Ureter (tissue), 1 donor: ENCODE measurements at places on chromosomes 12 and 14.

DNA sequence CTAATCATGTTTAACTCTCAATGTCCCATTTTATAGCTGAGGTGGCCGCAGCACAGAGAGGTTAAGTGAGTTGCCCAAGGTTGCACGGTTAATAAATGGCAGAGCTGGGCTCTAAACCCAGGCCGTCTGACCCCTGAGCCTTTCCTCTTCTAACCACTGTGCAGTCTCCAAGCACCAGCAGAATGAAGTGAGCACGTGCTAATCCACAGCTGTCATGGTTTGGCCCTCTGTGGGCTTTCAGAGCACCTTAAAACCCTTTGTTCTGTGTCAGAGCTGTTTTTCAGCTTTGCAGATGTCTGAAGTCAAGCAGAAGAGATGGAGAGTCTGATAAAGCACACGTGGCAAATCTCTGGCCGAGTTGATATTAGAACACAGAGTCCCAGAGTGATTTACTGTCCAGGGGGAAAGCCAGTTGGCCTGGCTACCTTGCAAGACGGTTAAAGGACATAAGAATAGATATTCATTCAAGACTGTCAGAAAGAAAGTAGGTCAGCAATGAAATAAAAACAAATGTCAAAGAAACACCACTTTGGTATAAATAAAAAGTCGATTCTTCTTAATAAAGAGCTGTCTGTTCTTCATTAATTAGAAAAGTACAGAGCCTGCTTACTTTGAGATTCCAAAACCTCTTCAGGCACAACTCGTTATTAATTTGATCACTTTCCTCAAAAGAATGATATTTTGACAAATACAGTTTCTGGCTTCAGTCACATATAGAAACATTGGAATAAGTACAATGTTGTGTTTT lies 107.3 kb downstream of the CRADD start:
- peak; percentile 68 for DNase-seq

GRCh38 chr14:99632410-99633035 lies 12.4 kb upstream of the HHIPL1 start:
- no peak for DNase-seq

- no peak for DNase-seq
Measured at GRCh38 chr12:56633468-56634241, 3.5 kb upstream of the BAZ2A start.

DNA sequence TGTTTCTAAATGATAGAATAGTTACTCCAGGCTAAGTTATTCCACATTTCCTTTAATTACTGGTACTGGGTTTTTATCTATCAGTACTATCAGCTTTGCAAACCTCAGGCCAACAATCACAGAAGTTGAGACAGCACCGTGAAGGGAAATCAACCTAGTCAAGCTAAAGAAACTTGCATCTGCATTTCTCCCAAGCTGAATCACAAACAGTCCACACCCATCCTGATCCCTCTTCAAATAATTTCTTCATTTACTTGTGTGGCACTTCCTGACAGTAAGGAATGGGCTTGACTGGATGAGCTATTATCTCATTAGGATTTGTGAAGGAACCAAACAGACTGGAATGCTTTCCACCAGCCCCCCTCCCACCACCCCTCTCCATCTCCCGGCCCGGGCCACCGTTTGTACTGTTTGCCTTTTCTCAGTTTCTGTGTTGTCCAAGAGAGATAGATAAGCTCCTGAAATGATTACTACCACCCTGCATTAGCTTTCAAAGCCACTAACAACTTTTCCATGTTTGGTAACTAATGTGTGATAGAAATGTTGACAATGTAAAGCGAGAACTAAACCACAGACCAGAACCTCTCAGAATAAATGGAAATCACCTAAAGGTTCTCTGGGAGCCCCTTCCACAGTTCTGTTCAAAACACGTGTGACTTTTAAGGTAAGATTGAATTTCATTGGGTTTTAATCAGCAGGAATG lies 236.3 kb downstream of the SLC25A21 start:
- DNase-seq = no peak

DNA sequence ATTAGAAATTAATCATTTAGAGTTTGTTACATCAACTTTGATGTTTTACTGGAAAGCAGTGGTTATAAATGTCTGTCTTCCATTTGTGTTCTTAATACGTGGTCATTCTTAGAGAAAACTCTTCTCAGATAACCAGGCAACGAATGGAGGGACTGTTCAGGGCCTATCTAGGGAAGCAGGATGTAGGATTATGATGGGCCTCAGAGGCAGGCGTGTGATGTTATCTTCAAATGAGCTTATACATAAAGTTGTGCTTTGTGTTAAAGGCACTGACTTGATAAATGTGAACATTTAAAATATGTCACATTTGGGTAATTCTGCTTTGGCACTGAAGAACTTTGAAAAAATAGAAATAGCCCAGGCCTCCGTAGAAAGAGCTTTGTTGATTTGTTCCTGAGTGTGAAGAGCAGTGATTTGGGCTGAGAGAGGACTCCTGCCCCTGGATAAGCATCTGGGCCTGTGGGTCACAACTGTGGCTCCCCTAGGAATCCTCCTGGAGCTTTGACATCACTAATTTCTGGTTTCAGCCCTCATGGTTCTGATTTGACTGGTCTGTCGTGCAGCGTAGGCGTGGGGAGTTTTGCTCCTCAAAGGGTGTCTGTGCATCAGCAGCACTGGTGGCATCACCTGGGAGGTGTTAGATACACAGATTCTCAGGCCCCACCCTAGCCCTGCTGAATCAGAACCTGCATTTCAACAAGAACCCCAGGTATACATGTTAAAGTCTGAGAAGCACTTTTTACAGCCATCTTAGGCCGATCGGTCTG lies 55.4 kb downstream of the SAMD4A start:
- no peak for DNase-seq

DNA sequence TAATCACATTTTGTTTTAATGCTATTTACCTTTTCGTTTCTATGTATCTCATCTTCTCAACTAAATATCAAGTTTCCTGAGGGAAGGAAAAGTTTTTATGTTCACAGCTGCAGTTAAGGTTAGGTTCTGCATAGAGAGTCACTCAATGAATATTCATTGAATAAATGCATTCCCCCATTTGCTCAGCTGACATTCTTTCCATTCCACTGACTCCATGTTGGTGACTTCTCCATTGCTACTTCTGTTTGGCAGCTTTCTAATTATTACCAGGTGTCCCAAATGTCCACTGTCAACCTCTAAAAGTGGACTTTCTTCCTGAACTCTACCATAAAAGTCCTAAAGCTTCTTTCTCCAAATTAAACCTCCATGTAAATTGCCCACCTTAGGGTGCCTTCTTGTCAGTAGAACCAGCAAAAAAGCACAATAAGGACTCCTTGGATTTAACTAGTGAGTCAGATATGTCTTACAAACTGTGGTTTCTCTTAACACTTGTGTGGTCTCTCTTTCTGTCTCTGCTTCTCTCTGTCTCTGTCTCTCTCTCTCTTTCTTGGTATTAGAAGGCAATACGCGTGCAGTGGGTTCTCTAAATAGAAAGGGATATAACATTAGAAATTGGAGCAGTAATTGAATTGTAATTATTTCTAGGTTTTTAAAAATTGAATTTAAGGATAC lies 85.9 kb downstream of the TMEM117 start:
- no peak for DNase-seq

DNA sequence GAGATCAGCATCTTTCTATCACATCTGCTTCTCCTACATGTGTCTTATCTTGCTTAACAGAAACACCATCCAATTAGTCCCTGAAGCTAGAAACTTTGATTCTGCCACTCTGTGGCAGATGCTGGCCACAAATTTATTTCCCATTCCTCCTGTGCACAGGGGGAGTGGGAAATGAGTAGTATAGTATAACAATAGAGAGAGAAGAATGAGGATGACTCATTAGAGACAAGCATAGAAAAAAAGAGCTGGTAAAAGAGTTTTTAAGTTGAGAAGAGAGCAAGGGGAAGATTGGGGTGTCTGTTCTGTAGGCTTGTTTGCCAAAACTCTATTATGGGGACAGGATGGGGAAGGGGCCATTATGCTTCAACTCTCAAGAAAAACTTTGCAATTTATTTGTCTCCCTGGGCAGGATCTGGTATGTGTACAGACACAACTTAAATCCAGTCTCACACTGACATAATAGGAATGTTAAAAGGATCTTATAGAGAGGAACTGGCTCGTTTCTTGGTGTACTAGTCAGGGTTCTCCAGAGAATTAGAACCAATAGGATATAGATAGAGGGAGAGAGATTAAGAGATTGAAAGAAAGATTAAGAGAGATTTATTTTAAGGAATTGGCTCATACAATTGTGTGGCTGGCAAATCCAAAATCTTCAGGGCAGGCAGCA lies 142.6 kb upstream of the CPSF6 start:
- no peak for DNase-seq

DNA sequence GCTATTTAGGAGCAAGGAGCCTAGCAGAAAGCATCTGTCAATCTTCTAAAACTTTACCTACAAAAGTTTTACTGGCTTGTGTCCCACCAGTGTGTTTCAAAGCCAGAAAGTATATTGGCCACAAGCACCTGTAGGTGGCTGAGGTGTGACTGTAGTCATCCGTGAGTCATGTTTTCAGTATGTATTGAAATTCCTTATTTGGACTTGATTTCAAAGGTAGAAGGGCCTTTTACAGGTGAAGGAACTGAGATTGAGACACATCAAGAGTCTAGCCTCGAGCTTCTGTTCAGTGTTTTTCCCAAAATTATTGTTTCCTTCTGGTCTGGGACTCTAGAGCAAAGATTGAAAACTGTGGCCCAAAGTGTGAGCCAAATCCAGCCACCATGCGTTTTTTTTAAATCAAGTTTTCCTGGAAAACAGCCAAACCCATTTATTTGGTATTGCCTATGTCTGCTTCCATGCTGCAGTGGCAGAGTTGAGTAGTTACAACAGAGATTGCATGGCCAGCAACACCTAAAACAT lies 195.3 kb upstream of the BCL2L14 start:
- no peak for DNase-seq

GRCh38 chr12:46677749-46678148 lies 148.0 kb downstream of the SLC38A4 start:
- DNase-seq = no peak

DNA sequence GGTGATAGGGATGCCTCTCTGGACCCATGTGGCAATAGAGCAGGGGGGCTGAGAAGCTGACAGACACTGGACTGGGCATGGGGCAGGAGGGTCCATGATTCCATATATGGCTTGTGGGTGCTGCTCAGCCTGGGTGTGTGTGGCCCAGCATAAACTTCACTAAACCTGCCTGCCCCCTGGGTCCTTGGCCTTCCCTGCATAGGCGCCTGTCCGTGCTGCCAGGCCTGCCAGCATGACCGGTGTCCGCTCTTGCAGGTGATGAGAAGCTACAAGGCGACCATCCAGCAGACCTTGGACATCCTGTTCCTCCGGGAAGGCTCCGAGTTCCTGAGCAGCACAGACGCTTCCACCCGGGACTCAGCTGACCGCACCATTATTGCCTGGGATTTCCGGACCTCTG lies 61.6 kb downstream of the BEGAIN start:
- DNase-seq = peak; percentile 33

- no peak for DNase-seq
Measured at GRCh38 chr12:80419644-80420043, 24.4 kb upstream of the PTPRQ start.

DNA sequence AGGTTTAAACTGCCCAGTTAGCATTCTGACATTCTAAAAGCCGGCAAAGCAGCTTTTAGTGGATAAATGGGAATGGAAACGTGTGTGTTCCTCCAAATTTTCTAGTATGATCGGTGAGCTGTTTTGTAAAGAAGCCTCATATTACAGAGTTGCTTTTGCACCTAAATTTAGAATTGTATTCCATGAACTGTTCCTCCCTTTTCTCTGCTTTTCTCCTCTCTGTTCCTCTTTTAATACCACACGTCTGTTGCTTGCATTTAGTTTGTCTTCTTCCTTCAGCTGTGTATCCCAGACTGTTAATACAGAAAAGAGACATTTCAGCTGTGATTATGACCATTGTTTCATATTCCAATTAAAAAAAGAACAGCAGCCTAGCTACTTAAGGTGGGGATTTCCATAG lies 10.7 kb downstream of the DYRK2 start:
- no peak for DNase-seq

- DNase-seq = no peak
Measured at GRCh38 chr14:33070475-33070874, 131.8 kb downstream of the NPAS3 start.

- DNase-seq = no peak
Measured at GRCh38 chr12:26728205-26729050, 104.6 kb downstream of the ITPR2 start.

DNA sequence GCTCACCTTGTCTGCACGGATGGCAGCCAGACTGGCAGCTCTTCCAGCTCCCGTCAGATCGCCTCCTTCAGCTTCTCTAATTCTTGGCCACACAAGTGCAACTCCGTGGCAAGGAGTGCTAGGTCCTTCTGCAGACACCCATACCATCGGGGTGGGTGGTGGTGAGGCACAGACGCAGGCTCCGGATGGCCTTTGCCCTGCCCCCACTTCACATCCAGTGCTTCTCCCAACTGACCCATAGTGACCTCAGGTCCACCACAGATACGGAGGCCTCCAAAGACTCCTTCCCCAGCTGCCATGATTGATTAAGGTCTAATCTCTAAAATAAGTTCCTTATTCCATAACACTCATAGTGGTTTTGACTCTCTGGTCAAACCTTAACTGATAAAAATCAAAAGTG lies 19.9 kb upstream of the CD27 start:
- DNase-seq = no peak

- no peak for DNase-seq
Measured at GRCh38 chr12:77766224-77766623, 64.5 kb upstream of the NAV3 start.

DNA sequence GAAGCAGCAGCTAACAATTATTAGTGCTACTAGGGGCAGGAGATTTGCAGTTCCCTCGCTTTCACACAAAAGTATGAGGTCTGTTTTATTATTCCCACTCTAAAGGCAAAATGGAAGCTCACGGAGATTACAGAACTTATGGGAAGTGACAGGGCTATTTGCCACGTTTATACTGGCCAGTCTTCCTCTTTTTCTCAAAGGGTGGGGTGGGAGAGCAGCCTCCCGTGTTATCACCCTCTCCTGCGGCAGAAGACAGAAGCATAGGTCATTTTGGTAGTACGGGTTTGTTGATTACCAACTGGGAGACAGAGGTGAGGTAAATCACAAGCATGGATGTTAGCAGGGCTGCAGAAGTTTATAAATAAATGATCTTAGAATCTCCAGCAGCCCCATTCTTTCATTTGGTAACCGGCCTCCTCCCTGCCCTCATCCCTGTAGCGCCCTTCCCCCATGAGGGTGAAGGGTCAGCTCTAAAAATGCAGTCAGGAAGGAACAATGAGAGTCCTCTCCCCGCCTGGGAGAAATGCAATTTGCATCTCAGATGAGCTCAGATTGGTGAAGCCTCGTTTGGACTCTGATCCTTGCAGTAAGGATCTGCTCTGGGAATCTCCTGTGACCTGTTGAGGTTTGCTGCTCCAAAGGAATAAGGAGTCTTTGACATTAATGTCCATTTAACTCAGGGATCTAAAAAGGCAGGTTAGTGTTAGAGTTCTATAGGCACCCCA lies 44.7 kb upstream of the SINHCAF start:
- DNase-seq = no peak

DNA sequence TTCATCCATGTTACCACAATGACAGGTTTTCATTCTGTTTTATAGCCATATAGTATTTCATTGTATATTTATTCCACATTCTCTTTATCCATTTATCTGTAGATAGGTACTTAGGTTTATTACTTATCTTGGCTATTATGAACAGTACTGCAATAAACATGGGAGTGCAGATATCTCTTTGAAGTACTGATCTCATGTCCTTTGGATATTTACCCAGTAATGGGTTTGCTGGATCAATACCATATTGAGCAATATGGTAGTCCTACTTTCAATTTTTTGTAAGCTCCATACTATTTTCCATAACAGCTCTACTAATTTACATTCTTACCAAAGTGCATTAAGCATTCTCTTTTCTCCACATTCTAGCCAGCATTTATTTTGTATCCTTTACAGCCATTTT lies 235.8 kb upstream of the ALG10 start:
- DNase-seq = no peak
